CD4-positive, alpha-beta T cell treated with Interferon alpha-2 for 1 hour (primary cell): ENCODE measurements at places on chromosomes 3 and 15.

DNA sequence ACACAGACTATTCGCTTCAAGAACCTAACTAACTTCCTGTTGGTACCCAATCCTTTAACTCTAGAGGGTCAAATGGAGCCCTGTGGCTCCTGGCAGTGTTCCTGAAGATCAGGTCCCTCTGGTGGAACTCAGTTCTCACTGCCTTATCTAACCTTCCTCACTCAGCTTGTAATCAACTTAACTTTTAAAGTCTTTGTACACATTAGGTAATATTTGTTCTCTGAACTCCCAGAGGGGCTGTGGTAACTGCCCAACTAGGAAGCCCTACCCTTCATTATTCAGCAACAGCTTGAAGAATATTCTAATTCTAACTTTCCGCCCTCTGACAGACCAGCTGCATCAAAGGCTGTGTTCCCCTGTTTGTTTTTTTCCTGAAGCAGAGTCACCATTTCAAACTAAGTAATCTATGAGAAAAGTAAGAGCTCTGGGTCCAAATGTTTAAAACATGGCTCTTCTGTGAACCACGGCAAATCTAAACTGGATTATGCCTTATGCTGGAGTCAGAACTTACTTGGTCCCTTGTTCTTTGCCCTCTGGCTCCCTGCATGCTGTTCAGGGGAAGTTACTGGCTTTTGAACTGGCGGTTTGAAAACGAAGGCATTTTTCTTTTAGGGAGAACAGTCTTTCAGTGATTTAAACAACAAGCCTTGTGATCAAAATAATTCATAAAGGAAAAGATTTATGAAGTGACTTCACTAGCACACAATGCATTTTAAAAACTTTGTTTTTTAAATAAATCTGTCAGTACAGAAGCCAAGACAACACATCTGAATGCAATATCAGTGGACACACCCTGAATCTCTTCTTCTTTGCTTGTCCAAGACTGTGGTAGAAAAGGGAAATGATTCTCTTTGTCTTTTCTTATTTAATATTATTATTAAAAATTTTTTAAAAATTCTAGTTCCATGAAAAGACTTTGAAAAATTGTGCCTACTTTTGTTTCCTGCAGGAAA lies 365.6 kb downstream of the TIGIT start:
- no peak for DNase-seq

DNA sequence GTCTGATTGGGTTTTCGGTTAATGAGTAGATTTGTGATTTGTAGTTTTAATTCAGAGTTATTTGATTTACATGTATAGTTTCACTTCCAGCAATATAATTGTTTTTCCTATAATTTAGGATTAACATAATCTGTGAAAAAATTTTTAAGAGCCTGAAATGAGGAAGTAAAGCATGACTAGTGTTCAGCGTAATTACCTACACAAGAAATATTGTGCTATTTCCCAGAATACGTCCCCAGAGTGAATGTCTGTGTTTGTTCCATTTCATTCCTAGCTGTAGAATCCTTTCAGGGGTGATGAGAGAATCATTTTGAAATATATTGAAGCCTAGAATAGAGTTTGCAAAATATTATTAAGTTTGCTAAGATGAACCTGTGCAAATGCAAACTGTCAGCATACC lies 247.1 kb downstream of the BBX start:
- no peak for DNase-seq

GRCh38 chr3:182385356-182385755 lies 407.9 kb upstream of the ATP11B start:
- DNase-seq = no peak

GRCh38 chr15:29826908-29827820 lies 4.9 kb upstream of the TJP1 start:
- no peak for DNase-seq

DNA sequence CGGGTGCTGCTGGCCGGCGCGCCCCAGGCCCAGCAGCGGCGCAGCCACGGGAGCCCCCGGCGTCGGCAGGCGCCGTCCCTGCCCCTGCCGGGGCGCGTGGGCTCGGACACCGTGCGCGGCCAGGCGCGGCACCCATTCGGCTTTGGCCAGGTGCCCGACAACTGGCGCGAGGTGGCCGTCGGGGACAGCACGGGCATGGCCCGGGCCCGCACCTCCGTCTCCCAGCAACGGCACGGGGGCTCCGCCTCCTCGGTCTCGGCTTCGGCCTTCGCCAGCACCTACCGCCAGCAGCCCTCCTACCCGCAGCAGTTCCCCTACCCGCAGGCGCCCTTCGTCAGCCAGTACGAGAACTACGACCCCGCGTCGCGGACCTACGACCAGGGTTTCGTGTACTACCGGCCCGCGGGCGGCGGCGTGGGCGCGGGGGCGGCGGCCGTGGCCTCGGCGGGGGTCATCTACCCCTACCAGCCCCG lies 777 bp downstream of the LOXL1 start:
- no peak for DNase-seq

DNA sequence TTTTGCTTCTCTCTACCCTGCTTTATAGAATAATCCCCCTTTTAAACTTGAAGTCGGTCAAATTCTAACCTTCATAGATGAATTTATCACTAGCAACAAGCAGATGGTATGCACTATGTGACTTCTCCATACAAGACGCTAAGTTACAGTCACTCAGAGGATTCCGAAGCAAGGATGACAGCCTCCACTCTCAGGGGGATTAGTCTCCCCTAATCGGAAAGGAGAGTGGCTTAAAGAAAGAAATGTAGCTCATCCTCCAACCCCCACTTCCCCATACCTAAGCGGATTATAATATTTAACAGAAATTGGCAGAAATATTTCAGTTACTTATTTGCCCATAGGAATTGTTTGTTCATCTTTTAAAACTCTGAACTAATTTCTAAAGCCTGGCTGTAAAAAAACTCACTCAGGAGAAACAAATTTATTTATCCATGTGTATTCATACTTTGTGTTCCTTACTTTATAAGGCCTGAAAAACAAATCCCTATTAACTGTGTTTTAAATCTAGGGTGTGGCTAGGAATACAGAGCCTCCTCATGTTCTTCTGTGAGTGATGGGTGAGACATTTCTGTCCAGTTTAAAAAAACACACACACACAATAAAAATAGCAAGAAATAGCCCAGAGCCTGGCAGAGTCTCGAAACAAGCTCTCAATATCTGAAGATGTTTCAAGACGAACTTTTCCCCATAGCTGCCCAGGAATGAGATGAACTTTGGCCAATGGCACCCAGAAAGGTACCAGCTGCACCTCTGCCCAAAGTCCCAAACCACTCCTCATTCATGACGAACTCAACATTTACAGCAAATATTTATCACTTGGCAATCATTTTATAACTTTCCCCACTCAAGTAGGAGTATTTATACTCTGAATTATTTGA lies 18.7 kb downstream of the SIAH2 start:
- DNase-seq = no peak

DNA sequence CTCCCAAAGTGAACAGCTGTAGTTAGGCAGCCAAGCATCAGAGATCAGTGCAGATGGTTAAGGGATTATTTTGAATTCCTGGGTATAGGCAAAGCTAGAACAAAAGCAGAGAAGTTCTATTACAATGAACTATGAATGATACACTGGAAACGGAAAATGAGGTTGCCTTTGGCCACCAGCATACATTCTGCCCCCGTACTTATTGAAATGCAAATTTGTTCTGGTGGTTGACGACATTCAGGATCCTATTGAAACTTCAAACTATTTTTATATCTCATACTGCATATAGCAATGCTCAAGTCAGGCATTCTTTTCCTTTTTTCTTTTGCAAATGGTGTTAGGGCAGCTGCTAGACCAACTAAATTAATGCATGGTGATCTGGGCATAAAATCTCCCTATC lies 61.7 kb downstream of the SLC12A1 start:
- DNase-seq = no peak

GRCh38 chr3:193865339-193865738 lies 270.6 kb upstream of the HES1 start:
- DNase-seq = no peak

GRCh38 chr15:71385026-71385425 lies 269.8 kb downstream of the THSD4 start:
- DNase-seq = no peak

DNA sequence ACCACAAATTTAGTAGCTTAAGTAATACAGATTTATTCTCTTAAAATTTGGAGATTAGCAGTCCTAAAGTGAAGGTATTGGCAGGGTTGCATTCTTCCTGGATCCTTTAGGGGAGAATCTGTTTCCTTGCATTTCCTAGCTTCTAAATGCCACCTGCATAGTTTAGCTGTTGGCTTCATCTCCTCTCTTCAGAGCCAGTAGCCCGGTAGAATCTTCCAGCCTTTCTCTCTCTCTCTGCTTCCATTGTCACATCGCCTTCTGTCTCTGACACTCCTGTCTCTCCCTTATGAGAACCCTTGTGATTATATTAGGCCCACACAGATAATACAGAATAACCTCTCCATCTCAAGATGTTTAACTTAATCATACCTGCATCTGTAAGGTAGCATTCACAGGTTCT lies 21.4 kb downstream of the FAM98B start:
- no peak for DNase-seq

- no peak for DNase-seq
Observed at GRCh38 chr3:8607234-8608040, 37.2 kb downstream of the SSUH2 start.

GRCh38 chr15:36678308-36678707 lies 98.9 kb downstream of the CDIN1 start:
- DNase-seq = no peak

- no peak for DNase-seq
Observed at GRCh38 chr3:129213238-129213637, 29.5 kb upstream of the CNBP start.

DNA sequence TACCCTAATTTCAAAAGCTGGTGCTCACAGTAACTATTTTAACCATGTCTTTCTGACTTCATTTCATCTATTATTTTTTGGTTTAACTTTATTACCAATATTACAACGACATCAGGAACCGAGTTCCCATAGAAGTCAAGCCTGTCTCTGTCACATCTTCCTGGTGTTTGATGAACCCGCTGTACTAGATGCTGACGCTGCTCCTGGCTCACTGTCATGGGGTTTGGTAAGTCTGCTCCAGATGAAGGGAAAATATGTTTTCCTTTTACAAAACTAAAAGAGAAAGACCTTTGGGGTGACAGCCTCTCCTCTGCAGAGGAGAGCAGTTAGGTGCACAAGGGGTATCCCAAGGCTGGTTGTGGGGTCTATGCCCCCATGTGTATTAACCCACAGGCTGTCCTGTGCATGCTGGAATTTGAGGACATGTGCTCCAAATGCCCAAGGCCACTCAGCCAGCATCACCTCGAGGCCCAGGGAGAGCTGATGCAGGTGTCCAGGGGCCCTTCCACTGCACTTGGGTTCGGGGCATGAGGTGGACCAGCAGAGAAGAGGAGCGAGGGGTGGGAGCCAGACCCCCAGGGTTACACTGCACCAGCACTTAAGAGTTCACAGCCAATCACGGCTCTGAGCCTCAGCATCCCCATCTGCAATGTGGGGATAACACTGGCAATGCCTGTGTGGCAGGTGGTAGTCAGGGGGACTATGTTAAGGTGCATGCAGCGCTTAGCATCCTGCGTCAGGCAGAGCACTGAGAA lies 62.2 kb downstream of the ATP10A start:
- no peak for DNase-seq

DNA sequence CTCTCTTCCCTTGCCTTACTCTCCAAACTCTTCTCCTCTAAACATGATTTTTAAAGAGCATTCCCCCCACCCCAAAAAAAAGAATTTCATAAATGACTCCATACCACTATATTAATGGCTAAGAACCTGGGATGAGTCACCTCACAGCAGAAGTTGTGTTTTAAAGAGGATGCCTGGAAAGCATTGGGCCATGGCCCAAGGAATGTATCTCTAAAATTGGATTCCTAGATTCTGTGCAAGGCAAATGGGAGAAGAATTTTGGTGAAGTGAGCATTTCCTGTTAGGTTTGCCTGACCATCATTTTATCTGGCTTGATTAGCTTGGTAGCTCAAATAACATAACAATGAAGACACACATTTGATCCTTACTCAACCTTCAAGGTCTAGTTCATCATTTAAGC lies 251.4 kb downstream of the NR1D2 start:
- no peak for DNase-seq

GRCh38 chr3:71391361-71391760 lies 192.2 kb downstream of the FOXP1 start:
- no peak for DNase-seq

- DNase-seq = no peak
Observed at GRCh38 chr3:194950906-194951628, 265.4 kb downstream of the FAM43A start.

- peak; percentile 41 for DNase-seq
Observed at GRCh38 chr3:158105710-158106253, 438 bp downstream of the SHOX2 start.

DNA sequence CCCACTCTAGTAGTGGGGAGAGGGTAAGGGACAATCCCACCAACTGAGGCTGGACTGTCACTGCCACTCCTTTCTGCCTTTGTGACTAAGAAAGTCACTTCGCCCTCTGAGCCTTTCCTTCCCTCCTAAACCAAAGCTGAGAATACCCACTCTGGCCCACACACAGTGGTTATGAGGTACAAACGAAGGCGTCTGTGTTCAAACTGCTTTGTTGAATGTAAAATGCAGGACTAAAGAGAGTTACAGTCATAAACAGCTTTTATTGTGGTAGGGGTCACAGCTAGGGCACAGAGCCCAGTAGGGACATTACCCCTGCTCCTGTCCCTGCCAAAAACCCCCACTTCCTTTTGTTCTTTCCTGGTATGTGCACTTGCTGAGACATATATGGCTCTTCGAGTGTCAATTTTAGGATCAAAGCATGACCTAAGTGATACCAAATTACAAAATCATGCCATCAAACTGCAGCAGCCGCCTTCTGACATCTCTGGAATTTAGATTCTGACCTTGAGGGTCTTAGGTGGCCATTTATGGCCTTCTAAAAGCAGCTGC lies 45.1 kb downstream of the CTDSPL start:
- no peak for DNase-seq
